ENCODE measurements at places on chromosomes 4 and X. TPM values are rescaled to one million over a fixed set of nuclear protein-coding genes. Genes with fewer than 3 reads are reported as not detected.

IL21 gene
- polyA plus RNA-seq = not detected

ADRA2C gene
- not detected for polyA plus RNA-seq

RBM10 gene
- polyA plus RNA-seq = 39.2 TPM

TRIM61 gene
- 1.4 TPM for polyA plus RNA-seq

FDCSP gene
- polyA plus RNA-seq = not detected

HELQ gene
- polyA plus RNA-seq = 19.9 TPM

EXOC1L gene
- polyA plus RNA-seq = not detected

CT47B1 gene
- polyA plus RNA-seq = not detected

PF4V1 gene
- not detected for polyA plus RNA-seq

CXCL10 gene
- not detected for polyA plus RNA-seq

MSL3 gene
- 92.5 TPM for polyA plus RNA-seq

TMSB15C gene
- 0.94 TPM for polyA plus RNA-seq

SPARCL1 gene
- polyA plus RNA-seq = not detected

MMRN1 gene
- not detected for polyA plus RNA-seq

GPR101 gene
- not detected for polyA plus RNA-seq

SLC34A2 gene
- not detected for polyA plus RNA-seq

STATH gene
- not detected for polyA plus RNA-seq

ABCE1 gene
- 59.4 TPM for polyA plus RNA-seq

USP17L29 gene
- polyA plus RNA-seq = not detected

GPM6B gene
- polyA plus RNA-seq = 0.46 TPM

ADAM29 gene
- not detected for polyA plus RNA-seq

HSFX1 gene
- polyA plus RNA-seq = not detected

SMR3B gene
- polyA plus RNA-seq = not detected

RNF212 gene
- polyA plus RNA-seq = 3.5 TPM

TLR2 gene
- polyA plus RNA-seq = 0.44 TPM

XAGE2 gene
- polyA plus RNA-seq = not detected

CXCL9 gene
- polyA plus RNA-seq = not detected

STBD1 gene
- 0.16 TPM for polyA plus RNA-seq

PDS5A gene
- polyA plus RNA-seq = 31.1 TPM

DCHS2 gene
- polyA plus RNA-seq = not detected

GPR78 gene
- not detected for polyA plus RNA-seq

IL9R gene
- polyA plus RNA-seq = not detected

MOB1B gene
- 1.6 TPM for polyA plus RNA-seq

VEGFD gene
- not detected for polyA plus RNA-seq

AMBN gene
- not detected for polyA plus RNA-seq

TCEAL2 gene
- 1.8 TPM for polyA plus RNA-seq

EGFL6 gene
- not detected for polyA plus RNA-seq

EIF2S3 gene
- polyA plus RNA-seq = 123 TPM

TMSB15A gene
- polyA plus RNA-seq = not detected

CT45A1 gene
- not detected for polyA plus RNA-seq

ERCC6L gene
- 0.24 TPM for polyA plus RNA-seq

ARMCX1 gene
- 6.5 TPM for polyA plus RNA-seq

ANK2 gene
- polyA plus RNA-seq = not detected

CA5B gene
- 69.4 TPM for polyA plus RNA-seq

WDR1 gene
- 378 TPM for polyA plus RNA-seq

ZNF157 gene
- 0.61 TPM for polyA plus RNA-seq

FANCB gene
- 1.9 TPM for polyA plus RNA-seq

HPGDS gene
- 0.11 TPM for polyA plus RNA-seq

HERC3 gene
- polyA plus RNA-seq = 29.7 TPM

Measured in naive thymus-derived CD8-positive, alpha-beta T cell (primary cell).